Heart left ventricle (tissue), 16 donors: ENCODE measurements at places on chromosomes 12 and 14. TPM values are rescaled to one million over a fixed set of nuclear protein-coding genes. Genes with fewer than 3 reads are reported as not detected.
A peak's percentile ranks its signal among the peaks of the same experiment; 100 is the strongest.

GRCh38 chr14:77248666-77249065, 22.3 kb downstream of the NGB start:
- no peaks in the 10 kb centered on the region for H3K4me1 ChIP-seq
- no peaks in the 10 kb centered on the region for H3K27me3 ChIP-seq
- H3K36me3 ChIP-seq: no peaks in the 10 kb centered on the region
- H3K27ac ChIP-seq: no peak overlapping the region
- no peak for DNase-seq

DNA sequence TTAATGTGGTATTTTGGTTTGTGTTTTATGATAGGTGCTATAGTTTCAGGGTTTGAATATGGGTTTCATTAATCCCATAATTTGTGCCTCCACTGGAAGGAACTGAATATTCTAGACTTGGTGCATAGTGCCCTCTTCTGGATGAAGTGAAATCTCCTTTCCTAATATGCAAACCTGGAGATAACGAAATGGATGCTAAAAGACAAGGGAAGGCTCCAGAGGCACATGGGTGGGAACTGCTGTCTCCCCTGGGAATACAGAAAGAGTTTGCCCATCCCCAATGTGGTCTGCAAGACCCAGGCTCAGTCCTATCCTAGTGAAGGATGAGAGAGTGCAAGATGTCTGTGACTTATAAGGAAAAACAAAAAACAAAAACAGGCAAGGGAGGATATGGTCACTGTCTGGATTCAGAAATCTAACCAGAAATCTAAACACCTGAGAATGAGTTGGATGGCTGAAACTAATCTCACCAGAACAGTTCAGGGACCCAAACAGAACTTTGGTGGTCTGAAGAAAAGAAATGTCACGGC, 142.3 kb upstream of the TMPO start:
- H3K36me3 ChIP-seq: no peaks in the 10 kb centered on the region
- DNase-seq: no peak
- H3K4me3 ChIP-seq: no peak overlapping the region
- no peaks in the 10 kb centered on the region for H3K4me1 ChIP-seq
- H3K27ac ChIP-seq: no peak overlapping the region

TMEM132D gene
- not detected for total RNA-seq

RNASE1 gene
- total RNA-seq: 294 TPM

SPTB gene
- 71.6 TPM for total RNA-seq

CCDC177 gene
- not detected for total RNA-seq

DNA sequence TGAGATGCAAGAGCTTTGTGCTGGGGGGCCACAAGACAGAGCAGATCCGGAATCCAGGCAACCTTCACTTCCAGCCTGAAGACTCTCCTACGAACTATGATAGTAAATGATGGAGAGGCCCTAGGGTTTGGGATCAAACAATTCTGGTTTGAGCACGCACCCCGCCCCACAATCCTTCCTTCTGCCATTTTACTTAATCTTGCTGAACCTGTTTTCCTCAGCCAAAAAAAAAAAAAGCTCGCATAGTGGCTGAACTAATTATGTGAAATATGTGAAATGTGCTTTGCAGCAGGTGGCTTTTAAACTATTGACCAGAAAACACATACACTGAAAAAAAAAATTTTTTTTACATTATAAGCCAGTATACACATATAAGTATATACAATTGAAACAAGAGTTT, 667 bp upstream of the ITFG2 start:
- no peaks in the 10 kb centered on the region for H3K27me3 ChIP-seq
- DNase-seq: no peak
- H3K36me3 ChIP-seq: no peaks in the 10 kb centered on the region
- H3K4me3 ChIP-seq: peak overlapping the region; percentile 87

DNA sequence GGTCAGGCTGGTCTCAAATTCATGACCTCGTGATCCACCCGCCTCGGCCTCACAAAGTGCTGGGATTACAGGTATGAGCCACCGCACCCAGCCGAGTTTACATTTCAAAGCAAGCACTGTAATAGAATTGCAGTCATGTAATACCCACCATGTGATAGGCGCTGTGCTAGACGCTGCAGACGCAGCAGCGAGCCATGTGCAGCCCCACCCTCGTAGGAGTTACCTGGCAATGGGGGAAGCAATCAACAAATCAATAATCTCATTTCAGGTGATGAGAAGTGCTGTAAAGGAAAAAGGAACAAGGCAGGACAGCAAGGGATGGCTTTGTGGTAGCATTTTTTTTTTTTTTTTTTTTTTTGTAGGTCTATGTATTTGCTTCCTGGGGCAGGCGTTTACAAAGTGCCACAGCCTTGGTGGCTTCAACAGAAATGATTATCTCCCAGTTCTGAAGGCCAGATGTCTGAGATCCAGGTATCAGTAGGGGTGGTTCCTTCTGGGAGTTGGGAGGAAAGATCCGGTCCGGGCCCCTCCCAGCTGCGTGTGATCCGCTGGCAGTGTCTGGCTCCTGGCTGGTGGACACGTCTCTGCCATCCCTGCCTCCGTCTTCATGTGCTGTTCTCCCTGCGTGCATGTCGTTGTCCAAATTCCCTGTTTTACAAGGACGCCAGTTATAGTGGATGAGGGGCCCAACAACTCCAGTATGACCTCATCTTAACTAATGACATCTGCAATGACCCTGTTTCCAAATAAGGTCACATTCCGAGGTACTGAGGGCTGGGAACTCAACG, 72.8 kb downstream of the TNFAIP2 start:
- no peak for DNase-seq
- no peaks in the 10 kb centered on the region for H3K4me1 ChIP-seq
- H3K4me3 ChIP-seq: no peak overlapping the region

DNA sequence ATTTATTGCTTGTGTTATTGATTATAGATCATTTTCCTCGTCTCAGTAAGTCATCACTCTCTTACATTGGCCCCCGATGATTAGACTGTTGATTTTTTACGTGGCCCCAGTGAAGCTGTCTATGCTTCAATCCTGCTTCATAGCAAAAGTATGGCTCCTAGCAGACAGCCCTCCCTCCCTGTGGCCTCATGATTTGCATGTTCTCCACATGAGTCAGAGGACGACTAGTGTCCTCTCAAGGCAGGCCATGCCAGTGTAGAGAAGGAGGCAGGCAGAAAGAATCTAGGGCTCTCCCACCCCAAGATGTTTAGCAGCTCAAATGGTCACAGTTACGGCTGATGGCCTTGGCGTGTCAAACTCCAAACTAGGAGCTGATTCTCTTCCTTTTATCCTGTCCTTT, 59.6 kb downstream of the FIGNL2 start:
- DNase-seq: no peak
- no peak overlapping the region for H3K27ac ChIP-seq
- no peaks in the 10 kb centered on the region for H3K4me1 ChIP-seq
- no peaks in the 10 kb centered on the region for H3K36me3 ChIP-seq
- no peaks in the 10 kb centered on the region for H3K27me3 ChIP-seq

GRCh38 chr14:104816616-104816884, 15.6 kb downstream of the ZBTB42 start:
- no peaks in the 10 kb centered on the region for H3K36me3 ChIP-seq
- H3K27ac ChIP-seq: peak overlapping the region; percentile 97
- peak overlapping the region; percentile 74 for H3K4me3 ChIP-seq
- peaks cover 4% of the 10 kb centered on the region for H3K4me1 ChIP-seq

POTEG gene
- total RNA-seq: not detected

- H3K4me1 ChIP-seq: no peaks in the 10 kb centered on the region
- no peaks in the 10 kb centered on the region for H3K27me3 ChIP-seq
- DNase-seq: no peak
- H3K27ac ChIP-seq: no peak overlapping the region
Observed at GRCh38 chr14:88016768-88017167, 11.8 kb downstream of the GPR65 start.

DNA sequence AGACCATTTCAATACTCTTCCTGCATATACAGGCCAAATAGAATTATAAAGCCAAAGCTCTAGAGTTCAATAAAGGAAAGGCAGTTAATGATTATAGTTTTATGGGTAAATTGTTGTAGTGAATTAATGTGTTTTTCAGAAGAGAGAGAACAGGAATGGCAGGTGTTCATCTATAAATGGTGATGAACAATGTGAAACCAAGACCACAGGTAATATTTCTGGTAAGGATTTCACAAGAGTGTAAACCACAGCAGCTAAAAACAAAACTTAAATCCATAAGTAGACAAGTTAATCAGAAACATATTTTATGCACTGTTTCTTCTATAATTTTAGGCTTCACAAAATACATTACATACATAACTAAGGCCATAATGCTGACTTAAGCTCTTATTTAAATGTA, 204.4 kb downstream of the SYT1 start:
- no peaks in the 10 kb centered on the region for H3K27me3 ChIP-seq
- no peak for DNase-seq
- no peak overlapping the region for H3K4me3 ChIP-seq
- no peaks in the 10 kb centered on the region for H3K4me1 ChIP-seq
- no peak overlapping the region for H3K27ac ChIP-seq

- no peak for DNase-seq
- no peaks in the 10 kb centered on the region for H3K4me1 ChIP-seq
- H3K4me3 ChIP-seq: no peak overlapping the region
- H3K27me3 ChIP-seq: peaks cover 5% of the 10 kb centered on the region
Observed at GRCh38 chr12:132342251-132343227, 13.2 kb upstream of the GALNT9 start.

GRCh38 chr14:100467046-100467750, 120.0 kb downstream of the BEGAIN start:
- H3K27ac ChIP-seq: no peak overlapping the region
- no peaks in the 10 kb centered on the region for H3K27me3 ChIP-seq

- H3K4me1 ChIP-seq: no peaks in the 10 kb centered on the region
- no peak overlapping the region for H3K27ac ChIP-seq
- H3K27me3 ChIP-seq: no peaks in the 10 kb centered on the region
- DNase-seq: no peak
- no peaks in the 10 kb centered on the region for H3K36me3 ChIP-seq
Observed at GRCh38 chr12:116015525-116015924, 262.0 kb downstream of the MED13L start.

DNA sequence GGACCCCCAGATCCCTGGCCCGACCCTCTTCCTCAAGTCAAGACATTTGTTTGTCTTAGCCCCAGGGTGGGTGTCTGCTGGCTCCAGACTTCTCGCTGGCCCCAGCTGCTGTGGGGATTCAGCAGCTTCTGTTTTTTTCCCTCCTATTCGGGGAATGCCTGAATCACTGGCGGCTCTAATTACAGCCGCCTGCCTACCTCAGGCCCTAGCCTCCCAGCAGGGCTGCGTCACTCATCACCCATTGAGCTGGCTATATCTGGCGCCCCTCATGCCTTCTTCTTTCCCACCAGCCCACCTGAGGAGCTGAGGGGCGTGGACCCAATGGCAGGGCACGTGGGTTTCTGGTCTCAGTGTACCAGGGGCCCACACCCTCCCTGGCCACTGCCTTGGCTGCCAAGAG, 10.1 kb downstream of the KRT80 start:
- H3K27ac ChIP-seq: no peak overlapping the region
- no peaks in the 10 kb centered on the region for H3K27me3 ChIP-seq
- no peaks in the 10 kb centered on the region for H3K36me3 ChIP-seq
- no peak overlapping the region for H3K4me3 ChIP-seq
- H3K4me1 ChIP-seq: peaks cover 62% of the 10 kb centered on the region
- no peak for DNase-seq

KRT75 gene
- not detected for total RNA-seq

DNA sequence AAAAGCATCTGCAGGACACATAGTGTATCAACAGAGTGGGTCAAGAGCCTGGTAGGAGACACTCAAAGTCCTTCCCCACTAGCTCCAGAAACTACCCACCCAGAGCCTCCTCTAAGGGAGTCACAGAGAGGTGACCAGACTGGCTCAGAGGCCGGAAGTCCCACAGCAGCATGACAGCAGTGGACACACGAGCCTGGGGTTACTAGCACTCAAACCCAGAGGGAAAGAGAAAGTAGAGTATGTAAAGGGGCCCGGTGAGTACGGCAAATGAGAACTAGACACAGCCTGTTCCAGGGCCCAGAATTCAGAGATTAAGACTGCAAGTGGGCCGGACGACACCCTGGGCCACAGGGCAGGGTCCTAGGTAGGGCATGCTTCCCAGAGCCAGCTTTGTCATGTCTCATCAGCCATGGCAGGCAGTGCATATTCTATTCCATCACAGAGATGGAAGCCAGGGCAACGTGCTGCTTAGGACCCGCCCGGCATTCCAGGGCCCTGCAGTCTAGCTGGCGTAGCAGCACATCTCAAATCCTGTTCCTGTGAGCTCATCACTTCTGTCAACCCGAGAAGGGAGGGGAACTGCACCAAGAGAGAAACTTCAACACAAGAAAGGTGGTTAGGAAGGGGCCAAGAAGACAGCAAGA, 4.2 kb downstream of the IFFO1 start:
- H3K4me3 ChIP-seq: no peak overlapping the region
- H3K27ac ChIP-seq: peak overlapping the region; percentile 96
- DNase-seq: no peak
- H3K36me3 ChIP-seq: peaks cover 6% of the 10 kb centered on the region
- H3K27me3 ChIP-seq: no peaks in the 10 kb centered on the region

- DNase-seq: no peak
- H3K36me3 ChIP-seq: no peaks in the 10 kb centered on the region
- no peaks in the 10 kb centered on the region for H3K27me3 ChIP-seq
- H3K4me1 ChIP-seq: peaks cover 46% of the 10 kb centered on the region
Observed at GRCh38 chr12:57886542-57886941, 40.0 kb upstream of the CTDSP2 start.

- no peaks in the 10 kb centered on the region for H3K27me3 ChIP-seq
- no peak for DNase-seq
- no peaks in the 10 kb centered on the region for H3K4me1 ChIP-seq
- H3K4me3 ChIP-seq: no peak overlapping the region
- H3K36me3 ChIP-seq: no peaks in the 10 kb centered on the region
Observed at GRCh38 chr14:80621701-80622100, 319.8 kb downstream of the CEP128 start.
